Activated naive CD4-positive, alpha-beta T cell (primary cell): ENCODE measurements at places on chromosomes 1 and 21.

- no peak for DNase-seq
Observed at GRCh38 chr1:33099290-33100118, 18.6 kb downstream of the AZIN2 start.

- no peak for DNase-seq
Observed at GRCh38 chr1:226195144-226195543, 8.6 kb upstream of the ACBD3 start.

GRCh38 chr1:99737016-99737415 lies 29.4 kb downstream of the FRRS1 start:
- no peak for DNase-seq

DNA sequence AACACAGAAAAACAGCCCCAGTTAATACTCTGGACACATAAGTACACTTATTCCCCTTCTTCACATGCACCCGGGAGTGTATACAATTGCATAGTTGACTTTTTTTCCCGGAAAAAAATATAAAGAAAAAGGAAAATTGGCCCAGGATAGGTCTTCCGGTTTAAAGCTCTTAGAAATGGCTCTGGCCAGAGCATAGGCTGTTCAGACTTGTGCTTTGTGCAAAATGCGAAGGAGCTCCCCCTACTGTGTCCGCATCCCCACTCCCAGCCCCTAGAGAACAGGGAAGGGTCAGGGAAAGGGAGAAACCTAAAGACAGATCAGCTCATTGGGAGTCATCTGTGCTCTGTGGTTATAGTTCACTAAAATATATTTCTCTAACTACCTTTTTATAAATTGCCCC lies 5.5 kb upstream of the MTMR11 start:
- DNase-seq: no peak

GRCh38 chr1:230349020-230349393 lies 77.1 kb downstream of the PGBD5 start:
- no peak for DNase-seq

DNA sequence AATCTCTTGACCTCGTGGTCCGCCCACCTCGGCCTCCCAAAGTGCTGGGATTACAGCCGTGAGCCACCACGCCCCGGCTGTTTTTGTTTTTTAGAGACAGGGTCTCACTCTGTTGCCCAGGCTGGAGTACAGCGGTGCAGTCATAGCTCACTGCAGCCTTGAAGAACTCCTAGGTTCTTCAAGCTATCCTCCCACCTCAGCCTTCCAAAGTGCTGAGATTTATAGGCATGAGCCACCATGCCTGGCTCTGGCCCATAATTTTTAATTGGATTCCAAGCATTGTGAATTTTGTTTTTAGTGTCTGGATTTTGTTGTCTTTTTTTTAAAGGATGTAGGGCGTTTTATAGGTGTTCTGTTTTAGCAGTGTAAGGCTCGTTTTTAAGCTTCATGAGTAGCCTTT lies 28.6 kb upstream of the TXLNA start:
- no peak for DNase-seq

DNA sequence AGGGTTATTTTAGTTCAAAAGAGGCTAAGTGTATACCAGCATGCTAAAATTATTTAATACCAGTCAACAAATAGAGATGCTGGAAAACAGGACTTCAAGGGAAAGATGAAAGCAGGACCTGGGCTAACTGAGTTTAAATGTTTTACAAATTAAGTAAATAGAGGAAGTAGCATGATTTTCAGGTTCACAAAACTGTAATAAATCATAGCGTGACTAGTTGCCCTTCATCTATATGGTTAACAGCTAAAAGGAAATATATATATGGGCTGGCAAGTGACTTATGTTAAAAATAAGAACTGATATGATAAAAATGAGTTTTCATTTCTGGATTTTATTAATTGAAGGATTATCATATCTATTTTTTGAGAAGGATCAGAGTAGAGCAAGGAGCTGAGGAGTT lies 25.6 kb downstream of the DPYD start:
- DNase-seq: no peak

- DNase-seq: no peak
Observed at GRCh38 chr1:1841575-1841995, 49.3 kb downstream of the GNB1 start.

DNA sequence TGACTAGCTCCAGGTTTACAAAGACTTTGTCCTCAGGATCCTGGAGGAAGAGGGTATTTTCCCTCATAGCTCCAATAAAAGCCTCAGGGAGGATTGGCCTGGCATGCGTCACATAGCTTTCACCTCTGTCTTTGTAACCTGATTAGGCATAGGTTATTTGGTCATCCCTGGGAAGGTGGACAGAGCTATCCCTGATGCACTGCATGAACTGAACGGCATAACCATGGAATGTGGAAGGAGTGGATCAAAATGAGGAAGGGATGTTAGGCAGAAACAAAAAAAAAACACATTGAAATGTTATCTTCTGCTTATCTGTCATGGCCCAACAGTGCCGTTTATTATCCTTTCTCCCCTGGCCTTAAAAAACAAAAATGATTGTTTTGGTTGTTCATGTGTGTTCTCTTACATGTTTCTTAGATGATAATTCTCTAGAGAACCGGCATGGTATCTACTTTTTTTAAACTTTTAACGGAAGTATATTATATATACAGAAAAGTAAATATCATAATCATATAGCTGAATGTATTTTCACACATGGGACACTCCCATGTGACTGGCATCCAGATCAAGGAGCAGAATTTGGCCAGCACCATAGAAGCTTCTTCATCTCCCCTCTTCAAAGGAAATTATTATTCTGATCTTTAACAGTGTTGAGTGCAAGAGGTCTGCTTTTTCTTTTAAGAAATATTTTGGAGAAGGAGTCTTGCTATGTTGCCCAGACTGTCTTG lies 85.3 kb downstream of the RPS6KC1 start:
- no peak for DNase-seq

DNA sequence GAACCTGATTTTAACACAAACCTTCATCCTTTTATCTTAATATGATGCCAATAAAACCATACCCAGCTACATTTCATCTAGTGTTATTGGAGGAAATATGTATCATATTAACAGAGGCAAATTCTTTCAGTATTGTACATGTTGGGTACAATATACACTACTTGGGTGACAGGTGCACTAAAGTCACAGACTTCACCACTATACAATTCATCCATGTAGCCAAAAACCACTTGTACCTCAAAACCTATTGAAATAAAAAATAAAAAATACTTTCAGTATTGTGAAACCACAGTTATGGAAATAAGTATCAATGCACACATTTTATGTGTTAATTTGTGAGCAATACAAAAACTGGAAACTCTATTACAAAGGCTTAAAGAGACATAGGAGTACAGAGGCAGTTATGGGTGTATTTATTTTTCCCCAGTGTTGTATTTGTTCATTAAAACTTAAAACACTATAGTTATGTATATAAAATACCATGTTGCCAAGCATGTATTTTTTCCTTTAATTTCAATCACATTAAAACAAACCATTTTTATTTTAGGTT lies 25.1 kb upstream of the GPR88 start:
- no peak for DNase-seq

GRCh38 chr1:10143961-10144485 lies 66.3 kb upstream of the KIF1B start:
- DNase-seq: no peak
